ENCODE measurements at places on chromosomes 5 and 9.

DNA sequence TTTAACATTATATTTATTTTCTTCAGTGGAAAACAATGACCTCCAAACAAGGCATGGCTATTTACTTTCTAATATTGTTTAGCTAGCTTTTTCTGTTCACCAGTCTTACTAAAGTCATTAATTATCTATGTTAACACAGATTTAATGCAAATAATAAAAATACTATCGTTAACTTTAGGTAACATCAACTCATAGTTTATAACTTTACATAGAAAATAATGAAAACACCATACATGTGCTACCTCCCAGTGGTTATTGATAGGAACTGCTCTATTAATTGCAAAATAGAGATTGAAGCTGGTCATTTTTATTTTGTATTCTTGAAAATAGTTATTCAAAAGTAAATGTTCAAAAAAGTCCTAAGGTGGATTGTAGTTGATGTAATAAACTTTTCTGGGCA, 78.3 kb upstream of the HCN1 start:
- no peak for DNase-seq

- no peak for DNase-seq
These were observed 14.3 kb downstream of the GEMIN5 start for GRCh38 chr5:154923441-154924430.

- no peak for DNase-seq
These were observed 41.2 kb downstream of the ANKH start for GRCh38 chr5:14830210-14831005.

DNA sequence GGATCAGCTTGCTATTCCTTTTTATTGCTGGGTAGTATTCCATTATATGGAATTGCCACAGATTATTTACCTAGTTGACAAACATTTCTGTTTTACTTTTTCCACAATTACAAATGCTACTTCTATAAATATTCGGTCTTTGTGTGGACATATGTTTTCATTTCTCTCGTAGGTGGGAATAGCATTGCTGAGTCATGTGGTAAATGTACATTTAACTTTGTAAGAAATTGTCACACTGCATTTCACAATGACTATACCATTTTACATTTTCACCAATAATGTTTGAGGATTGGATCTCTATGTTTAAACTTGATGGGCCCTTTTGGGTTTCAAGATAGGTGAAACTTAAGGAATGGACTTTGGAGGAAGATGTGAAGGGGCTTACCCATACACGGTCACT, 19.7 kb downstream of the RAI14 start:
- no peak for DNase-seq

- no peak for DNase-seq
These were observed 32.5 kb downstream of the RXRA start for GRCh38 chr9:134358662-134359319.

DNA sequence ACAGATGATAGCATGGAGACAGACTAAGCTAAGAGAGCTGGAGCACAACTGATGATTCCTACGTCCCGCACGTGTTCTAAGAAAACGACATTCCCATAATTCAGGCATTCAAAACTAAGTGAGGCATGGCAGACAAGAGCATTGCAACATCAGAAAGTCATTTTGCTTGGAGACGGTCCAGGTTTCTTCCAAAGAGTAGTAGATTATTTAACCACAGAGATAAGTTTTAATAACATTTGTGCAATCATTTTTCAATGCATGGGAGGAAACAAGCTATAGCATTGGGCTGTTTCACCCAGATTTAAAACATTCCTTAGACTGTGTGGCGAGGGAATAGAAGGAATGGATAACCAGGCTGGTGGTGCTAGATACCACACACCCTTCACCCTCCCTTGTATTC, 117.2 kb downstream of the APBA1 start:
- no peak for DNase-seq

DNA sequence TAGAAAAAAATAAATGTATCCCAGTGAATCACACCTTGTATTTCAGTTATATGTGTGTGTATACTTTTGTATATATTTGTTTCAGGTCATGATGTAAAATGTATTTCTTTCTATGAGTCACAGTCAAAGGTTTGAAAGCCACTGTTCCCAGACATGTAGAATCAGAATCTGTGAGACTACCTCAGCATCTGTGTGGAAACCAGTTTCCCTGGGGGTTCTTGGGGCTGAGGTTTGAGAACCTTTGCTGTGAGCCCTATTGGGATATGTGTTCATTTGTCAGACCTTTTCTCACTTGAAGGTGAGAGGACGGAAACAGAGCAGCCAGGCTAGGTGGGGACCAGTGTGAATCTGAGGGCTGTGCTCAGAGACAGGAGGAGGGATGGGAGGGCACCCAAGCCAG, 78.7 kb upstream of the SAP30L start:
- DNase-seq = no peak

DNA sequence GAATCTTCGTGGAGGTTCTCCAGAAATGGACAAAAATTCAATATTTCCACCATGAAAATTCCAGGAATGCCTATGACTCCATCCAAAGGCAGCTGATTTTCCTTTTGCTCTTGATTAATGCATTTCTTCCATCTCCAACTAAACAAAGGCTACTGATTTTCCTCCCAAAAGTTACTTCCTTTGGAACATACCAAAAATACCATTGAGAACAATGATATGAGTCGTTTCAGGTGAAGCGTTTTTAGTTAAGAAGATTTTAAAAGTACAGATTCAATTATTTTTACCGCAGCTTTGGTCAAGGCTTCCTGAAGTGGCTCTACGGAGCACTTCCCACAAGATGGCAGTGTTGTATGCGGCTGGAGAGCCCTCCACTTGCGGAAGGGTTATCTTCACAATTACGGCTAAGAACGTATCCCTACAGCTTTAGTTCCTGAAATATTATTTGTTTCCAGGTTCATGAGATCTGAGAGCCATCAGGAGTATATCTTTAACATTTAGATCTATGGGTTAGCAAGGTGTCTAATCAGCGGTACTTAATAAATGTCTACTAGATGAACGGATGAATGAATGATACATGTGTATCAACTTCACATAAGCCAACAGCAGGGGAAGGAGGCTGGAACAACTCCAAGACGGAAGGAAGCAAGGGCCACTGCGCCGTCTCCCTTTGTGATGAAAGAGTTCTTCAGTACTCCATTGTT, 35.9 kb upstream of the ARSB start:
- DNase-seq = no peak

DNA sequence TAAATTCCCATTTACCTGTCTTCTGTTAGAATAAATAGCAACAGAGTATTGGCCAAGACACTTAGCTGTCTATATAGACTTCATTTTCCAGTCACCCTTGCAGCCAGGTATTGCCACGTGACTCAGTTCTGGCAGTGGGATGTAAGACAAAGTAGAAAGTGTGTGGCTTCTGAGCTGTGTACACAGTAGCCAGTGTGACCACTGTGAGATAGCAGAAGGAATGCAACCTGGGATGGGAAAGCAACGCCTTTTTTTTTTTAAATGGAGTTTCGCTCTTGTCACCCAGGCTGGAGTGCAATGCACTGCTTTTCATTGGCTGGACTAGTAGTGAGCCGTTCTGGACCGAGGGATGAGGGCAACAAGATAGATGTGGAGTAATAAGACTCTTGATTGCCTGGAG, 64.5 kb upstream of the UBTD2 start:
- no peak for DNase-seq

- DNase-seq = no peak
These were observed 391 bp upstream of the NRG2 start for GRCh38 chr5:140043508-140043872.
